ENCODE measurements at places on chromosomes 11 and 22. TPM values are rescaled to one million over a fixed set of nuclear protein-coding genes. Genes with fewer than 3 reads are reported as not detected.

TMEM132A gene
- 6.4 TPM for total RNA-seq

SLC5A12 gene
- total RNA-seq: not detected

OR5T1 gene
- not detected for total RNA-seq

PUS3 gene
- total RNA-seq: 7.7 TPM

FIBIN gene
- total RNA-seq: 10.5 TPM

Data from left ventricle myocardium inferior (tissue), 1 donor.